Esophagus mucosa (tissue), 1 donor: ENCODE measurements at places on chromosomes 1 and 21.

GRCh38 chr1:212346601-212347000 is 61.4 kb downstream of the PPP2R5A start:
- no peak for ATAC-seq

DNA sequence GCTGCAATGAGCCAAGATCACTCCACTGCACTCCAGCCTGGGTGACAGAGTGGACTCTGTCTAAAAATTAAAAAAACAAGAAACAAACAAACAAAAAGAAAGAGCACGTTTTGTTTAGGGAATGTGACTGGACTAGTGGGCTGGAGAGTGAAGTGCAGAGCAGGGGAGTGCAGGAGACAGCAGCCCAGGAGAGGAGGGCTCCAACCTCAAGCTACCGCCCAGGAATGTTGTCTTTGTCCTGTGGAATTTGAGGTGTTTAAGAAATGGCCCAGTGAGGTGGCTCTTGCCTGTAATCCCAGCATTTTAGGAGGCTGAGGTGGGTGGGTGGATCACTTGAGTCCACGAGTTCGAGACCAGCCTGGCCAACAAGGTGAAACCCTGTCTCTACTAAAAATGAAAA is 42.4 kb upstream of the MTF2 start:
- ATAC-seq, result no peak

GRCh38 chr1:101283443-101283842 is 46.6 kb downstream of the S1PR1 start:
- ATAC-seq, result no peak

GRCh38 chr1:230392536-230392909 is 33.6 kb downstream of the PGBD5 start:
- no peak for ATAC-seq
